ENCODE measurements at places on chromosomes 7 and 10.

GRCh38 chr10:103413564-103413963, 17.1 kb downstream of the PDCD11 start:
- no peaks in the 10 kb centered on the region for H3K4me1 ChIP-seq
- H3K27ac ChIP-seq = no peak overlapping the region
- H3K36me3 ChIP-seq = peaks cover 19% of the 10 kb centered on the region
- no peak for DNase-seq
- H3K27me3 ChIP-seq = no peaks in the 10 kb centered on the region

- no peaks in the 10 kb centered on the region for H3K36me3 ChIP-seq
- no peak for DNase-seq
- H3K27me3 ChIP-seq = no peaks in the 10 kb centered on the region
- no peak overlapping the region for H3K27ac ChIP-seq
- peaks cover 9% of the 10 kb centered on the region for H3K4me1 ChIP-seq
Measured at GRCh38 chr7:74287303-74288033, 1.7 kb upstream of the CLIP2 start.

GRCh38 chr7:84908196-84908793, 278.6 kb downstream of the SEMA3D start:
- no peaks in the 10 kb centered on the region for H3K36me3 ChIP-seq
- no peaks in the 10 kb centered on the region for H3K27me3 ChIP-seq
- H3K4me1 ChIP-seq = no peaks in the 10 kb centered on the region
- no peak for DNase-seq

DNA sequence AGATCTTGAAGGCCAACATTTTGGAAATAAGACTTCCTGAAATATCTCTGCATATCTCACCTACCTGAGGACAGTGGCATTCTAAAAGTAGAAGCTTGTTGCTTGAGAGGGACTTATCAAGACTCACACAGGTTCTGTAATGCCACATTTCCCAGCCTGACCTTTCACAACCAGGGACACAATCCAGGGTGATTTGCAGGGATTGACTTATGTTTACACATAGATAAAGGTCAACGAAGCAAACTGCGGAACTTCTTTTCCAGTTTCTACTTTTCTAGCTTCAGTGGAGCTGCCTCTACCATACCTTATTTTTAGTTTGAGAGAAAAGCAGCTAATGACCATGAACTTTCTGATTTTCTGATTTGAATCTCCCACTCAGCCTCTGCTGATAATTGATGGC, 148.7 kb downstream of the SLC16A9 start:
- DNase-seq = no peak
- H3K36me3 ChIP-seq = no peaks in the 10 kb centered on the region
- no peaks in the 10 kb centered on the region for H3K4me1 ChIP-seq
